ENCODE measurements at places on chromosomes 12 and 14.

DNA sequence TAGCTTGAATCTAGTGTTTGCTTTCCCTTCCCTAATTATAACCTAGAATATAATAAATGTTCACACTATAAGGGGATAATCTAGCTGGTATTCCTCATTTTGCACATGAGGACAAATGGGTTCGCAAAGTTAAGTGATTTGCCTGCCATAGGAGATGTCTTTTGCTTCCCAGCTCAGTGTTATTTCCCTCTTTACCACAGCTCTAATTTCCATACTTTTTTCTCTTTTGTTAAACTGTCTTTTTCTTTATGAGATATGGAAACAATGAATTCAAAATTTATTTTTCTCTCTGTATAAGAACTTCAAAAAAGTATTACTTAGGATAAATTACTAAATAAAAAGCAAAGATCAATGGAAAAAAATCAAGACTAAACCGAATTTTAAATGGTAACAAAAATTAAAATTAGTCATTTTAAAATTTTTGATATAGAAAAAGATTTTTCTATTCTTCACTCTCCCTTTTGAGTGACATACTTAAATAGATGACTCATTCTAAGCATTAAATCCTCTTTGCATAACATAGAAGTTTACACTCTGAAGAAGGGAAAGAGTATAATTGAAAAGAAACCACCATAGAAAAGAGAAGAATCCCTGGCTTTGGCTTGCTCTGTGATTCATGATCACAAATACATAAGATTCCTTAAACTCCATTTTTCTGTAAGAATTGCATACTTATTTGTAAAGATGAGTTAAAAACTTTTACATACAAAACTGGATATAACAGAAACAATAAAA lies 97.3 kb downstream of the INSM2 start:
- DNase-seq: no peak

GRCh38 chr14:82689948-82690347 lies 1156.3 kb upstream of the SEL1L start:
- peak; percentile 6 for DNase-seq

- DNase-seq: no peak
These were observed 32.6 kb downstream of the CPSF2 start for GRCh38 chr14:92154283-92154942.

DNA sequence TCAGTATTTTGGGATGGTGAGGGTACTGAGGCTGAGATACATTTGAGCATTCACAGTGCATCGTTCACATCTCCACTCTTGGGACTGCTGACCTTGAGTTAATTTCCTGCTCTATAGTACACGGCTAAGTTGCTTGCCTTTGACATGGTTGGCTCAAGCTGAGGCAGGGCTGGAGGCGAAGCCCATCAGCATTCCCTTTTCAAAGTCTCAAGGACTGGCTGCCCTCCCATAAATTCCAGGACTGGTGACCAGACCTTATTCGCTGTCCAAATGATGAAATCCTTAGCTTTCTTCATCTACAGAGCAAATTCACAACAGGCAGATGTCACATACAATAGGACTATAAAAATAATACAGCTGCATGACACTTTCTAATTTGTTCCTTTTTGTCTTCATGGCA lies 85.9 kb downstream of the SSPN start:
- DNase-seq: no peak

DNA sequence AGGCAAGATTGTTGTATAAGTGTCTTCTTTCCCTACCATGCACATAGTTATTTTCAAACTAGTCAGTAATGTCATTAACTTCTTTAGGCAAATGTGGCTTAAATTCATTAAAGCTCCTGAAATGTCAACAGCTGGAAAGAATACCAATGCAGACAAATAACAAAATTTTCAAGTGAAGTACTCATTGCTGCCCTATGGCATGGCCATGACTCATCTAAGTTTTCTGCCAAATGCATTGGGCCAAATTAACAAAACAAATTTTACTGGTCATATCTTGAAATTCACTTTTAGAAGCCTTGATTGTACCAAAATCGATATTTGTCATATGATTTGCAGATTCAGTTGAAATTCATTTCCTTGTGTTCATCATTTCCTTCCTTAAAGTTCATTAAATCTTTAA lies 915.9 kb downstream of the SLC6A15 start:
- no peak for DNase-seq

DNA sequence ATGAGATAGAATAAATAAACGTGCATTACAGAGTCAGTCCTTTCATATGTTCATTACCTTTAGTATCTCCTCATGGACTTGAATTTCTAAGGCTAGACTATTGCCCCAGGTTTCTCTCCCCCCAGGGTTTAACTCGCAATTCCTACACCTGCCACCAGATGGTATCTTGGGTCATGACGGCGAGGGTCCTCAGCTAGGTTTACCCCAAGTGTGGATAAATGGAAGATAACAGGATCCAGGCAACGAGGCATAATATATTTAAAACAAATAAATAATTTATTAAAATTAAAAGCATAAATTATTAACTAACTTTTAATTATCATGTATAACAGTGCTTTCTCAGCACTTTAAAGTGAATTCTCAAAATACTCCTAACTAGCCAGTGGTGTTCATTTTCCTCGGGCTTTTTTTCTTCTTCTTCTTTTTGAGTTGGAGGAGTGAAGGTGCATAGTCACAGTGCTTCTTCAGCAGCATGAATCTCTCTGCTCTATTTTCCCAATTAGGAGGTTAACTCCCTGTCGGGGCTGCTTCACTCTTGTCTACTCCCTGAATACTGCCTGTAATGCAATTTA lies 243.5 kb upstream of the CAND1 start:
- peak; percentile 28 for DNase-seq

- DNase-seq: no peak
These were observed 107.9 kb upstream of the PMCH start for GRCh38 chr12:102305486-102305885.

- DNase-seq: no peak
These were observed 269.0 kb upstream of the GARIN2 start for GRCh38 chr14:66920196-66920595.

GRCh38 chr14:85241022-85241855 lies 288.7 kb upstream of the FLRT2 start:
- no peak for DNase-seq

GRCh38 chr12:2582631-2583030 lies 212.1 kb upstream of the FKBP4 start:
- DNase-seq: no peak

DNA sequence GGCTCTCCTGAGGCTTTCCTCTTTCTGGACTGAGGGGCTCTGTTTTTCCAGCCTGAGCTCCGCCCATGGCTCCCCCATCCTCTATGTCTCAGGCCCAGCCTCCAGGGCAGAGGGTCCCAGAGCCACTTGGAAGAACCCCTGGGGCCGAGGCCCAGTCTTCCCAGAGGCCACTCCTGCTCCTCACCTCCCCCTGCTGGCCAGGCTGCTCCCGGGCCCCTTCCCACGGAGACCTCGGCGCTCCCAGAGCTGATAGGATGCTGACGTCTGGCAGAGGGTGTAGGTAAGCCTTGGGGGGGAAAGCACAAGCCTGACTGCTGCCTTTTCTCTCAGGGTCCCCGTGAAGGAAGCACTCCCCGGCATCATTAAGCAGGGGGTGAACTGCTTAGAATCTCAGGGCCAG lies 51.4 kb downstream of the ERH start:
- no peak for DNase-seq

DNA sequence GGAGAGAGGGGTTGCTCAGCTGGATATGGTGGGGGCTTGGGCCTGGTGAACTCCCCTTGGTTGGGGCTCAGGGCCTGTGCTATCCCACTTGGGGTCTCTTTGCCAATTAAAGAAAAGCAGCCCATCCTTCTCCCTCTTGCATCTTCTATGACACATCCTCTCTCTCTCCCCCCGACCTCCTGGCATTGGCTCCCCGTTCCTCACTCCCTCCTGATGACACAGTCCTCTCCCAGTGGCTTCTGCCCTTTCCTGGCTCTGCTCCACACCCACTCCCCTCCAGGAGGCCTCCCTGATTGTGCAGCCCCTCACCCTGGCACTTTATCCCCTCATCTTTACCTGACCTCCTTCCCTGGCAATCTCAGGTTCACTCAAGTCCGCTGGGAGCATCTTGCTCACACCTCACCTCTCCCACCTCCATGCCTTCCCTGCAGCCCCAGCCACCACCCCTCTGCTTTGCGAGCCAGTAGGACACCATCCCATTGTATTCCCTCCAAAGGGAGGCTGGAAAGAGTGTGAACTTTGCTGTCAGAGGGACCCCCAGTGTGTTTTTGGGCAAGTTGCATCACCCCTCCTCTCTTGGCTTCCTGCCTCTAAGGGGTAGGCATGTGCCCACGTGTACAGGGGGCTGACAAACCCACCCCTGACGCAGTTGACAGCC lies 10.7 kb downstream of the KRT80 start:
- DNase-seq: no peak

DNA sequence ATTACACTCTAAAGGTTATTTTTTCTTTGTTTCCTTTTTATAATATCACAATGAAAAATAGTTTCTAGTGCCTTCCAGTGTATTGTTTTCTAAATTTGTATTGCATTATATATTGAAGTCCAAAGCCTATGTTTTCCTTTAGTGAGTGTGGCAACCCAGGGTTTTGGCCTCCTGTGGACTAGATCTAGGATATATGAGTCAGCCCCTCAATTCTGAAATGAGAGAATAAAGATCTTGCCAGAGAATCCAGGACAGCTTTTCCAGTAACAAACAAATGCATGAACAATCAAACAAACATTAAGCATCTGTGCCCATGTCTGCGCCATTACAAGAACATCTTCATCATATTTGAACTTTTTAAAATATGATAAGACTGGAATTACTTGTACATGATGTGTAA lies 70.7 kb upstream of the SSTR1 start:
- DNase-seq: no peak

GRCh38 chr12:13631873-13632272 lies 349.5 kb downstream of the GRIN2B start:
- DNase-seq: no peak

DNA sequence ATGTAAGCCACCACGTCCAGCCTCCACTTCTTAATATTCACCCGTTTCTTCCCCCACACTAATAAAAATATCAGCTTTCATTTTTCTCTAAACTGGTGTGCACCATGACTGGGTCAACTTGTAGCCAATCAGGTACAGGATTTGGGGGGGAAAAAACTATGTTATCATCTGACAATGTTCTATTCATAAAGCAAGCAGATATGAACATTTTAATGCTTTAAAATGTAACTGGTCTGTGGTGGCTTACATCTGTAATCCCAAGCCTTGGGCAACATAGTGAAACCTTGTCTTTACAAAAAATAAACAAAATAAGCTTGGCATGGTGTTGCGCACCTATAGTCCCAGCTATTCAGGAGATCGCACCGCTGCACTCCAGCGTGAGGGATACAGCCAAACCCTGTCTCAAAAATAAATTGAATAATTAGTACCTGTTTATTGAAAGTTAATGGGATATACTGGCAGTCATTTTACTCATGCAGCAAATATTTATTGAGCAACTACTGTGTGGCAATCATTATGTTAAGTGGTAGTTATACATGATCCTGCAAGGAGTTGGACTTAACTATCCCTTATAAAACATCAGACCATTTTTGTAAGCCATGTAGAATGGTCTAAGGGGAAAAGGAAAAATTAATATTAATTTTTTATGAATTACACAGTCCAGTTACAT lies 15.3 kb upstream of the ITPR2 start:
- DNase-seq: no peak

DNA sequence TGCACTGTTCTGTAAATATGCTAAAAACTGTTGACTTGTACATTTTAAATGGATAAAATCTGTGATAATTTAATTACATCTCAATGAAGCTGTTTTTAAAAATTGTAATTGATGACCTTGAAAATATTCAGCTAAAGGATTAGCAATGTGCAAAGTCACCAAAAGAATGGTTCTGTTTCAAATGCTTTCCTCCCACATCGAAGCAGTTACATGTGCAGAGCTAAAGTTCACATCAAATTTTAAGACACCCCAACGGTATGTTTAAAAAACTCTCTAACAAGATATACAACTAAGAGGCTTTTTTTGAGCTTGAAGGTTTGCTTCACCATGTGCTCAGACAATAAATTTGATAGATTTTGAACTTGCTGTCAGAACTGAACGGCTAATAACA lies 114.6 kb upstream of the KRAS start:
- no peak for DNase-seq

DNA sequence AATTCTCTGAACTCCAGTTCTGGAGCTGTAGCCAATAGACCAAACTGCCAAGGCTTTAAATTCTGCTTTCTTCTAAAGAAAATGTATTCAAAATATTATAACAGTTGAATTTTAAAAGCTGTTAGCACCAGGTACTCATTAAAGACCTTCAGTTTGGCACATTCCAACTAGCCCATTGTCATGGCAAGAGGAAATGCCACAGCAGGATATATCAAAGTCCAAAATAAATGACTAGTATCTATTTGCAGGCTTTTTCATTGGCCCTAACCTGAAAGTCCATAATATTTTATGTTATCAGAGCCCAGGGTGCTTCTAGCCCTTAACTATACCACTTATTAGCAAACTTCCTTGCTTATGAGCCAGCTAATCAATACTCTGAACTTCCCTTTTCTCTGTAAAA lies 3.1 kb upstream of the RIC8B start:
- peak; percentile 17 for DNase-seq

GRCh38 chr12:60421741-60422140 lies 825.9 kb downstream of the SLC16A7 start:
- no peak for DNase-seq

DNA sequence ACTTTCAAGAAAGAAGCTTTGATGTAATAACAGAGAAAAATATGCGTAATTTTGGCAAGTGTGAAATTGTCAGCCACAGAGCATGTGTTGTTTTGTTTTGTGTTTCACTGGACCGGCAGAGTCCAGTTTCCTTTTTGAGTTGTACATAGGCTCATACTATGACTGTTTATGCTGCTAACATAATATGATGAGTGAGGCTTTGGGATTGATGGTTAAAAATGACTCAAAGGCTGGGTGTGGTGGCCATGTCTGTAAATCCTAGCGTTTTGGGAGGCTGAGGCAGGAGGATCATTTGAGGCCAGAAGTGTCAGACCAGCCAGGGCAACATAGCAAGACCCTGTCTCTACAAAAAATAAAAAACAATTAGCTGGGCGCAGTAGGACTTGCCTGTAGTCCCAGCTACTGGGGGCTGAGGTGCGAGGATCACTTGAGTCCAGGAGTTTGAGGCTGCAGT lies 487.9 kb downstream of the PCNX1 start:
- no peak for DNase-seq

- DNase-seq: no peak
These were observed 372.5 kb downstream of the ADAMTS20 start for GRCh38 chr12:43179486-43179885.

DNA sequence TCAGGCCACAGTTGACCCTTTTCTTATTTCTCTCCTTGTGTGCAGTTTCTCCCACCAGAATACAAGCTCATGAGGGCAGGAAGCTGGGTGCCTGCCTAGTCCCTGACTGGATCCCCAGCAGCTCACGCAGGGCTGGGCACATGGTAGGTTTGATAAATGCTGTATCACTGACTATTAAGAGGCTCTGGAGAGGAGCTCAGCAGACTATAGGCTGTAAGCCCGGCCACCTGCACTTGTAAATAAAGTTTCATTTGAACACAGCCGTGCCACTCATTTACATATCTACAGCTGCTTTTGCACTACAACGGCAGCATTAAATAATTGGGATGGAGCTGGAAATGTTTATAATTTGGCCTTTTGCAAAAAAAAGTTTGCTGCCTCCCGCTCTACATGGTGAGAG lies 32.0 kb downstream of the CHGA start:
- no peak for DNase-seq
